ENCODE measurements at places on chromosomes 16 and 17.

DNA sequence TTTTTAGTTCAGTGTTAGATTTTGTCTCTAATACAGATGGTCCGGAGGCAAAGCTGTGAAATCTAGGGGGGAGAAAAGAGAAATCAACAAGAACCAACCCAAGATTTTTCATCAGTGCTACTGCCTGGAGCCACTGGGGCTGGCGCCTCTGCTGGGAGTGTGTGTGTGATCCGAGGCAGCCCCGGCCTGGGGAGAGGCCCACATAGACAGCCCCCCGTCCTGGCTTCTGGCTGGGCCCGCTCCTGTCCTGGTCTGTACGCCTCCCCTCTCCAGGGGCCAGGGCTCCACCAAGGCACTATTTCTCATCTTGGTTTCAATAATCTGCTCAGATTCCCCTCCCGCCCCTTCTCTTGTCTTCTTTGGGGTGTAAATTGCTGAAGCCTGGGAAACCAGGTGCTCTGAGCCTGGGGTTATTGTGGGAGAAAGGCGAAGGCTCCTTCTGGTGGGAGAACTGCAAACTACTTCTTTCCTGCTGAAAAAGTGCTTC, 7.8 kb downstream of the BAHCC1 start:
- DNase-seq = no peak

GRCh38 chr16:47872225-47872624, 283.6 kb downstream of the ABCC12 start:
- DNase-seq = no peak

DNA sequence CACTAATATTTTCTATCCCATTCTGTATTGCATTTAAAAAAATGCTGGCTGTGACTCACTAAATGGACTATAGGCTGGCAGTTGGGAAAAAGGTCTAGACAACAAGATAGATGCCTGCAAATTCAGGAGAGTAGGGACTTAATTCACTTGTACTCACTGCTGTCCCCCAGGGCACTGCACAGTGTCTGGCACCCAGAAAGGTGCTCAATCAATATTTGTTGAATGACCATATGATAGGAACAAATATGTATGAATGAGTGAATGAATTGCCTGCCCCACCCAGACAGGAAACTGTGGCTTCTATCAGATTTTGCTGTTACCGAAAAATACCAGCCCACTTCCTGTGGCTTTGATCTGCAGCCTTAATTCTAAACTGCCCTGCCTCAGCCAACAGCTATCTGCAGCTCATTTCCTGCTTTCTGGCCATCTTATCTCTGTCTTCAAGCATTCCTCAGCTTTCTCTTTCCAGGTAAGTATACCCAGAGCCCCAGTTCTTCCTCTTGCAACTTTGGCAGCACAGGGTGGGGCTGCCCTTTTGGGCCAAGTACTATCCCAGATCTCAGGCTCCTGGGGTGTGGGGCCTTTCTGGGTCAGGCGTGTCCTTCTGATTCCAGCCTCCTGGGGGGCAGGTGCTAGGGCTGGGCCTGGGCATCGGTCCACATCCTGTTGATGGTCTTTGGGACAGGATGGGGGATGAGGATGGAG, 15.3 kb upstream of the TNS4 start:
- DNase-seq = peak; percentile 52

DNA sequence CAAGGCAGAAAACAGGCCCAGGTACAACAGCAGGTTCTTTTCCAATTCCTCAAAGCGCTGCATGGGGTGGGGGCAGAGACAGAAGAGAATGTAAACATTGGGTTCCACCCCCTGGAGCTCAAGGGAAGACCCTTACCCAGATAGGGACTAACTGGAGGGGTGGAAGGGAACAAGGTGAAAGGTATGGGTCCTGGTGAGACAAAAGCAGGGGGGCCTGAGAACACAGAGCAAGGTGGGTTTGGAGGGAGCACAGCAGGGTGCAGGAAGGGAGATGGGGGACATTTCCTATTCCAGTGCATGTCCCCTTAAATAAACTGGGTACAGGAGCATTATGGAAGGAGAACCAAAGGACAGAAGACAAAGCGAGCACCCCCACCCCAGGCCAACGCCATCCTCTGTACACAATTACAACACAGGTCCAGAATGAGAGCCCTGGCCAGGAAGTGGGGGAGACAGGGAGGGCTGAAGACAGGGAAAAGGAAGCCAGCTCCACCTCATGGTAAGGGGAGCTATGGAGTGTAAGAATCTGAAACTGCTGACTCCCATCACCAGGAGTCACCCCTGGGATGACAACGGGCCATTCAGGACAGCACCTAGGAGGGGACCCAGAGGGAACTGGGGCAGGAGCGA, 2.1 kb upstream of the CD2BP2 start:
- no peak for DNase-seq

GRCh38 chr17:65896889-65897288, 295.0 kb downstream of the CEP112 start:
- no peak for DNase-seq

DNA sequence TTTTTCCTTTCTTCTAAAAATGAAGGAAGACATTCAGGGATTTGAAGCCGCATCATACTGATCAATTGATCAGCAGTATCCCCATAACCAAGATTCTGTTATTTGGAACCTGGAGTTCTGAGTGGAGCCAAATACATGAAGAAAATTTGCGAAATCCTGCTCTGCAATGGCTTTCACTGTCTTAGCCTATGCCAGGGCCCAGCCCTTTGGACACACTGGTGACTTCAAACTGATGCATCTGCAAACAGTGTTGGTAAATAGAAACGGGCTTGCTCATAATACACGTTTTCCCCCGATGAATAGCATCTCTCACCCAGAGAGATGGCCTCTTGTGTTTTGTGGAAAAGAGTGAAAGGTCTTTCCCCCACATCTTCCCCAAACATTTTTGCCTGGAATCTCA, 87.6 kb upstream of the TOX3 start:
- no peak for DNase-seq

GRCh38 chr16:15033309-15033707, 22.6 kb downstream of the NTAN1 start:
- DNase-seq = no peak

GRCh38 chr17:74858672-74859458, 820 bp downstream of the GRIN2C start:
- no peak for DNase-seq

DNA sequence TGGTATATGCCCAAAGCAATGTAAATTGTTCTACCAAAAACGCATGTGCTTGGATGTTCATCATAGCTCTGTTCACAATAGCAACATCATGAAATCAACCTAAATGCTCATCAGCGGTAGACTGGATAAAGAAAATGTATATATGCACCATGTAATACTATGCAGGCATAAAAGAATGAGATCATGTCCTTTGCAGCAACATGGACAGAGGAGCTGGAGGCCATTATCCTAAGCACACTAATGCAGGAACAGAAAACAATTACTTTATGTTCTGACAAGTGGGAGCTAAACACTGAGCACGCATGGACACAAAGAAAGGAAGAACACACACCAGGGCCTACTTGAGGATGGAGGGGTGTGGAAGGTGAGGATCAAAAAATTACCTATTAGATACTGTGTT, 33.7 kb downstream of the TANC2 start:
- no peak for DNase-seq

DNA sequence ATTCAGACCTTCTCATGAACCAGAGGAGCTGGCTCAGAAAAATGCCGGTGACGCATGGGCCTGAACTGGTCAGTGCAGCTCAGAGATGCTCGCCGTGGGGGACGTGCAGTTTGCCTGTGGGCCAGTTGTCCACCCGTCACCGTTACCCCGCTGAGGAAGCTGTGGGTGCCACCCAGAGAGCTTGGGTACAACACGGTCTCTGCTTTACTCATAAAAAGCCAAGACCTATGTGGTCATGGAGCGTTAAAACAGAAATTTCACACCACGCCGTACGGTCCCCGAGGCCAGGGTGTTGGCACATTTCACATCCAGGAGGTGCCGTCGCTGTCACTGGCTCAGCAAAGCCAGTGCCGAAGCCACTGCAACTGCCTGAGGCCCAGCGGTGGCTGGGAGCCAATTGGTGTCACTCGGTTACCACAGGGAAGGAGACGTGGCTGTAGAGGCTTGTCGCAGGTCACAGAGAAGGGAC, 120.9 kb downstream of the METRNL start:
- DNase-seq = peak; percentile 92

- DNase-seq = no peak
Observed at GRCh38 chr16:24102209-24102660, 153.9 kb upstream of the CACNG3 start.

- no peak for DNase-seq
Observed at GRCh38 chr17:49680314-49680713, 2.4 kb upstream of the SPOP start.

DNA sequence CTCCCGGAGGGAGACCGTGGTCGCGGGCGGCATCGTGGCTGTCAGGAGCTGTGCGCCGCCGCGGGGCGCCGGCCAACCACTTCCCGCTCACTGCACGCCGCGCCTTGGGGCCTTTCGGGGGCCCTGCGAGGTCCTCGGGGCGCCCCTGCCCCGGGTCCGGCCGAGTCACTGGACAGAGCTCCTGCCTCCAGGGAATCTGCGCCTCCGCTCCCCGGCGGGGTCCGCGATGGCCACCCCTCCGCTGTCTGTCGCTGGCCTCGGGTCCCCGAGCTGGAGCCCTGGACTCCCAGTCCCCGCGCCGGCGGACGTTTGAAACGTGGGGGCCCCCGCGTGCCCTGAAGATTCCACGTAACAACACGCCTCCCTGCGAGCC, at the start of gene QRICH2:
Gene QRICH2 (minus strand): TSS at position 311 of the 373 bp plus-strand sequence. CDS start 278 bp downstream, at position 33.
- no peak for DNase-seq

GRCh38 chr16:1042866-1043265, 29.7 kb upstream of the SSTR5 start:
- peak; percentile 99 for DNase-seq

GRCh38 chr17:32323811-32324491, 18.0 kb downstream of the C17orf75 start:
- peak; percentile 61 for DNase-seq

GRCh38 chr17:75004371-75004770, 8.1 kb upstream of the MRPL58 start:
- DNase-seq = no peak

DNA sequence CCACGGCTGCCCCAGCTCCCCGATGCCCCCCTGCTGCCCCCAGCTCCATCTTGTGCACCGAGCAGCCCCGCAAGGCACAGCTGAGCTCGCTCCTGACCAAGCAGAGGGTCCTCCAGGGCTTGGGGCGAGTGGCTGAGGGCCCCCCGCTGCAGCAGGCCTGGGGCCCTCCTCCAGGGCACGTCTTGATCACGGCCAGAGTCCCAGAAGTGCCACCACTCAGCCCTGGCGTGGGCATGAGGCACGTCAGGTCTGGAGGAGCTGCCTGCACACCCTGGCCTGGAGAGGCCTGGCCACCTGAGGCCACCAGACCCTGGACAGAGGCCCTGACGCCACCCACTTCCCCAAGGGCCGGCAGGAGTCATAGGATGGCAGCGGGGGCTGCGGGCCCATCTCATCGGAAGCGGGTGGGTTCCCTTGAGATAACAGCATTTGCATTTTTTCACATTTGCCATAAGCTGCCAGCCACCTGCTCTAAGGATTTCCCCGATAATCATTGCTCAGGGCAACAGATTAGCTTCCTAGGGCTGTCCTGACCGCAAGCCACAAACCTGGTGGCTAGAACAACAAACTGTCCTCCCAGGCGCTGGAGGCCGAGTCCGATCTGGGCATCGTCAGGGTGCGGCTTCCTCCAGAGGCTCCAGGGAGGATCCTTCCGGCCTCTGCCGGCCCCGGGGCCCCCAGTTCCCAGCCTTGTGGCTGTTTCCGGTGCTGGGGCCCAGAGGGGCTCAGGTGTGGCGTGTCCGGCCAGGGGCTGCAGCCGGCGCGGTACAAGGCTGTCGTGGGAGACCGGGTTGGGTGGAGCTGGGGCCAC, 23.9 kb upstream of the C1QTNF8 start:
- DNase-seq = peak; percentile 83

DNA sequence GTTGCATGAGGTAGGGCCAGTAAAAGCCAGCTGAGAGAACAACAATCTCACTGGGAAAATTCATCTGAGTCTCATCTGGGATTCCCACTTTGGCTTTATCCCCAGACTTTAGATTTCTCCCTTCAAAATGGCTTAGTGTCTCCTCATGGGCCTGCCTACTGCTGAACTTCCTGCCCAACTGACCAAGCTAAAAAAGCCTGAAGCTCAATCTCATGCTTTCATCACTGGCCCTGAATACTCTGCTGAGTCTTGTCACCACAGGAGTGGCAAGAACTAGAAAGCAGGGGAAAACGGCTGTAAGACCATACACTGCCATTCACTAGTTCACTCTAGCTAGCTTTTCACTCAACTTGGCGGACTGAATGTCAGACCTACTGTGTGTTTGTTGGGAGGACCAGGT, 96.4 kb upstream of the NOG start:
- no peak for DNase-seq

- DNase-seq = no peak
Observed at GRCh38 chr17:40427002-40427491, 9.4 kb upstream of the TOP2A start.

- DNase-seq = no peak
Observed at GRCh38 chr17:83150369-83151055, 71.1 kb downstream of the METRNL start.

- DNase-seq = no peak
Observed at GRCh38 chr17:74768069-74768762, 7.9 kb downstream of the NAT9 start.

DNA sequence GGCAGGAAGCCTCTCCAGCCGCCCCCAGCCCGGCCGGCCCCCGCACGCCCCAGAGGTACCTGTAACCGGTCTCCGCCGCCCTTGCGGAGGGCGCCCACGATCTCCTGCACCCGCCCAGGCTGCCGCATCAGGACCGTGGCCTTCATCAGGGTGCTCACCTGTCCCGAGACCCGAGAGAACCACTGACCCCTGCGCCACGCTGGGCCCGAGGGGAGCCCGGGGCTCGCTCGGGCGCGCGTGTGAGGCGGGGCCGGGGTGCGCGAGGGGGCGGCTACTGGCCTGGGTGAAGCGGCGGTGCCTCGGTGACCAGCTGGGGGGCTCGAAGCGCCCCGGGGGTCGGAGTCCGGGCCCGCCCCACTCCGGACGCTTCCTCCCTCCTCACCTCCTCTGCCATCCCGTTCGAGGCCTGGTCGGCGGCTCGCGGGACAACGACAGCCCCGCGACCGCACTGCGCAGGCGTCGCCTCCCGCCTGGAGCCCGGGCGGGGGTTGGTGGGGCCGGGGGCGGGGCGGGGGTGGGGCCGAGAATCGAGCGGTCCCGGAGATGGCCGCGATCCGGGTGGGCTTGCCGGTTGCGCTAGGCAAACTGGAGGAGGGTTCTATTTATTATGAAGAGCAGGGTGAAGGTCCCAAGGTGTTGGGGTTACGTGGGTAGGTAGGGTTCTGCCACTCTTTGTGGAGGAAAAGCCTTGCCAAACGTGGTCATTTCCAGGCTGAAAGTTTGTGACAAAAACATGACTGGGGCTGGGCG, at the start of gene NT5C3B:
Gene NT5C3B (minus strand): TSS at position 433 of the 750 bp plus-strand sequence. CDS start 39 bp downstream, at position 394.
- peak; percentile 64 for DNase-seq

GRCh38 chr16:66908762-66909559, 9.7 kb downstream of the CDH16 start:
- DNase-seq = no peak

GRCh38 chr17:57282296-57282695, 26.0 kb downstream of the MSI2 start:
- DNase-seq = no peak

- DNase-seq = no peak
Observed at GRCh38 chr17:70961341-70961740, 792.0 kb downstream of the KCNJ2 start.
